ENCODE measurements at places on chromosomes 5 and 9.

GRCh38 chr5:6581090-6581489 is 51.8 kb downstream of the NSUN2 start:
- no peak for DNase-seq

DNA sequence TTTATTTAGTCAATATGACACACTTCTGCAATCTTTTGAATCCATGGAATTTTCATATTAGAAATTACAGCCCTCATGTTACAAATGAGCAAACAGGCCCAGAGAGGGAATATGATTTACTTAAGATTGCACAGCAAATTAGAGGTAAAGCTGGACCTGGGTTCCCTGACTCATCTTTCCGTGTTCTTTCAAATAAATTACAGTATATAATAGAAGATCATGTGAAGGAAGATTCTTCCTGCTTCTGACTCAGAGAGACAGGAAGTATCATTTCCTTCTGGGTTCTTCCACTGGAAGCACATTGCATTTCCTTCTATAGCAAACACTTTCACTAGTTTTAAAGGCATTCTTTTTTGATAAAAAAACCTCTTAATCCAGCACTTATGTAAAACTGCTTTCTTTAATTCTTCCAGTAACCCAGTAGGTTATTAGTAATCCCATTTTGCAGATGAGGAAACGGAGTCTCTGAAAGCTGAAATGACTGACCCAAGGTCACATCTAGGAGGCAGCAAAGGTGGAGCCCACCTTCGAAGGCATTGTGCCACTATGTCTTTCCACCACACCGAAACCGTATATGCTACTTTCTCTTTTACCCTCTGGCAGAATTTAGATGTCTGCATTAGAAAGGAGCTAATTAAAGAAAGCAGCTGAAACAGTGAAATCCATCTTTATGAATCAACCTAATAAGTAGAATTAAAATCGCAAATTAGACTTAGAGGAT is 566.7 kb upstream of the KLF4 start:
- DNase-seq, result no peak

DNA sequence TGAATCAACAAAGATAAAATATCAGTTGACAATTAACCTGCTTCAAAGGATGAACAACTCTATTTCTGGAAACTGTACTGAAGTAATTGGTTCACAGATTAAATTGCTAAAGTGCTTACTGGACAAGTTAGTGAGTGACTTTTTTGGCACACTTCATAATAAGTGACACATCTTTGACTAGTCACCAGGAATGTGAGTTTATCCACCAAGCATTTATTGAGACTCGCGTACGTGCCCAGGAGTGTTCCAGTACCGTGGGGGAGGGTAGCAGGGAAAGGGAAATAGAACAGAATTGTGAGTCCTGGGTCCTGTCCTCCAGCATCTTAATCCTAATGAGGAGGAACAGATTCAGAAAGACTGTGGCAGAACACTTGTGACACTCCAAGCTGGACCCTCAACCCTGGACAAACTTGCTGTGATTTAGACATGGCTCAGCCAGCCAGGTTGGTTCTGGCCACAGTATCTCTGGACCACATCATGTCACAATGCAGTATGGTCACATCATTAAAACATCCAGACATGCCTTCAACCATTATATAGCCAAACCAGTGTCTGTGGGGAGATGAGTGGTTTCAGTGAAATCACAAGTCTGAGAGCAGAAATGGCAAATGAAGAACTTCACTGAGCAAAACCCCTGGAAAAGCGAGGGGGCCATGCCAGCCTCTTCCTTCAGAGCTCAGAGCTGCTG is 623.1 kb downstream of the BNC2 start:
- DNase-seq, result no peak

DNA sequence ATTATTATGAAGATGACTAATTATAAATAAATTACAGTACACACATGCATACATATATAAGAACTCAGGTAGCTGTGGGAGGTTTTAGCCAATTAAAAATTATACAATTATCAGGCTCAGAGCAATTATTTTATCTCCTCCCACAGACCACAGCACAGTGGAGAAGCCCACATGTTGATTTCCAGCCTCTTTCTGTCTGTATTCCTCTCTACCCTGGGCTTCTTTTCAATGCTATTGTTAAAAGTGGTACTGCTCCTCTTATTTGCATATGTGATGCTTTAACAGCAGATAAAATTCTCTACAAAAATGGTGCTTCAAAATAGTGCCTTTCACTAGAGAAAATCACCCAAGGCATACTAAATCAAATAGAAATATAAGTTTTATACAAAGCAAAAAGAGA is 218.7 kb downstream of the NFIB start:
- no peak for DNase-seq

DNA sequence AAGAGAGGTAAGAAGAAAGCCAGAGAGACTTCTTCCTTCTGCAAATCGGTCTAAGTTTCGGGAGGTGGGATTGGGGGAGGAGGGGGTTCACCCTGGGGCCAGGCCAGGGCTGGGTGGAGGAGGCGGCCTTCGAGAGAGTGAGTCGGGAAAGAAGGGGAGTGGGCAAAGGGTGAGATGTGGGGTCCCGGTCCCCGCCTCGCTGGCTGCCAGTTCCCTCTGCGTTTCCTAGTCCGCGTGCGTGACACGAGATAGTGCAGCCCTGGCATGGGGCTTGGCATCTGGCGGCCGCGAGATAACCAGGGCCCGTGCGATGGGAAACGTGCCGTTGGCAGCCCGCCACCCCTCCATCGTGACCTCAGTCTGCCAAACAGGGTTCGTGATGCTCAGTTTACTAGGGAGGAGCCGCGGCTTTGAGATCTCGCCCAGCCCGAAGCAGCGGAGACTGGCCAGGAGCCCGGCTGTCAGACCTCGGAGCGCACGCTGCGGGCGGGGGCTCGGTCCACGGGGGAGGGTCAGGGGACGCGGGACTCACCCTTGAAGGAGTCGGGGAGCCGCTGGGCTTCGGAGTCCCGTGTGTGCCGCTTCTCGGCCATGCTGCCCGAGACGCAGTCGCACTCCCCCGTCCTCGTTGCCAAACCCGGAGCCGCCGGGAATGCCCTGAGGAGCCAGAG is at the start of gene STOM:
Gene STOM (minus strand): TSS at position 656 of the 671 bp plus-strand sequence. CDS start 63 bp downstream, at position 593.
- DNase-seq, result no peak

DNA sequence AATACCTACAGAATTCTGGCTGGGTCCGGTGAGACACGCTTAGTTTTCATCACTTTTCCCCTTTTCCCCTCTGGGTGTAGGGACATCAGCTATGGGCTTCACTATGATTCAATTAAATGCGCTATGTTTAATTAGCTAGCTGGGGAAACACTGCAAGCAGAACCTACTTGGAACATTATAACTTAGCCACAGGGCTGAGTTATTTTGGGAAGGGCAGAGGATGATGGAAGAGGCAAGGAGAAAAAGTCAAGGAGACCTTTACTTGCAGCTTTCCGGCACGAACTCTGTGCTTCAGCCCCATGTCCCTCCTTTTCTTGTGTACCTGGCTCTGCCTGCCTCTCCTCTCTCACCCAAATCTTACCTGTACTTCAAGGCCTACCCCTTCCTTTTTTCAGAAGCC is 62.8 kb downstream of the KIF4B start:
- DNase-seq, result no peak

DNA sequence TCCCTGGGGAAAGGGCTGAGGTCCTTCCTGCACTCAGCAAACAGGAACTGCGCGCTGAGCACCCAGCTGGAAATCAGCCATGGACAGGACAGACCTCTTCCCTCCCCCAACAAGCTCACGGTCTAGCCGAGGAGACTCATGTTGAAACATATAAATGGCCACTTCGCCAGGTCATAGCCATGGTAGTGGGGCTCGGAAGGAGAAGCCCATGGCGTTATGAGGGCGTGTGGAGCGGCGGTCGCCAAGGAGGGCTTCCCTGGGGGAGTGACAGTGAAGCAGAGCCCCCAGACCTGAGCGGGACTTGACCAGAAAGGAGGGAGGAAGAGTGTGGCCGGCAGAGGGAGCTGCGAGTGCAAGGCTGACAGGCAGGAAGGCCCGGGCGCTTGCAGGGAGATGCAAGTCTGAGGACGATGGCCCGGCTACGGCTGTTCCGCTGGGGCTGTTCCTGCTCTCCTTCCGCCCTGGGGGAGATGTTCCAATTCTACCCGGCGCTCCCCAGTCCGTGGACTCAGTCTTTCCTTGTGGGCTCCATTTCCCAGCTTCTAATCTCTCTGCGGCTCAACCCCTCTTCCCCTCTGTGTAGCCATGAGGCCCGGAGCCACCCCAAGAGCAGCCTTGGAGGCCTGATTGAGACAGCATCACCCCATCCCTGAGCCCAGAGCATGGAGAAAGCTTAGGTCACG is 43.9 kb upstream of the PRRC2B start:
- peak; percentile 82 for DNase-seq

GRCh38 chr9:129353697-129354336 is 175.8 kb upstream of the IER5L start:
- DNase-seq, result no peak

- no peak for DNase-seq
These were observed 110.3 kb upstream of the NFIB start for GRCh38 chr9:14424289-14424688.

GRCh38 chr5:125967576-125967975 is 455.6 kb upstream of the GRAMD2B start:
- no peak for DNase-seq

DNA sequence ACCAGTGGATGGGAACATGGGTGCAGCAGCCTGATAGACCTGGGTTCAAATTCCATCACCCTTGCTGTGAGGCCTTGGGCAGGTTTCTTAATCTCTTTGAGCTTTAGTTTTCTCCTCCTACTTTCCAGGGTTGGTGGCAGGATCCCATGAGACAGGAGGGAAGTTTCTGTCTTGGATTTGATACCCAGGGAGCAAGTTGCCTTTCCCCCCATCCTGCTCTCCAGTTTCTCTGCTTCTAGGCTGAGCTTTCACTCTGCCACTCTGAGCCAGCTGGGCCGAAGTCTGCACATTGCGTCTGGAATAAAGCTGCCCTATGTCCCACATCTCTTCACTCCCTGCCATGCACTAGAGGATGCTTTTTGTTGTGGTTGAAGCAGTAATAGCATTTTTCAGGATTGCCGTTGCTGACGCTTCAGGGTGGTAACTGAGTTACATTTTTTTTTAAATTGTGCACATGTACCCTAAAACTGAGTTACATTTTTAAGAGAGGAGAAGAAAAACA is 40.5 kb upstream of the ANGPTL2 start:
- no peak for DNase-seq

DNA sequence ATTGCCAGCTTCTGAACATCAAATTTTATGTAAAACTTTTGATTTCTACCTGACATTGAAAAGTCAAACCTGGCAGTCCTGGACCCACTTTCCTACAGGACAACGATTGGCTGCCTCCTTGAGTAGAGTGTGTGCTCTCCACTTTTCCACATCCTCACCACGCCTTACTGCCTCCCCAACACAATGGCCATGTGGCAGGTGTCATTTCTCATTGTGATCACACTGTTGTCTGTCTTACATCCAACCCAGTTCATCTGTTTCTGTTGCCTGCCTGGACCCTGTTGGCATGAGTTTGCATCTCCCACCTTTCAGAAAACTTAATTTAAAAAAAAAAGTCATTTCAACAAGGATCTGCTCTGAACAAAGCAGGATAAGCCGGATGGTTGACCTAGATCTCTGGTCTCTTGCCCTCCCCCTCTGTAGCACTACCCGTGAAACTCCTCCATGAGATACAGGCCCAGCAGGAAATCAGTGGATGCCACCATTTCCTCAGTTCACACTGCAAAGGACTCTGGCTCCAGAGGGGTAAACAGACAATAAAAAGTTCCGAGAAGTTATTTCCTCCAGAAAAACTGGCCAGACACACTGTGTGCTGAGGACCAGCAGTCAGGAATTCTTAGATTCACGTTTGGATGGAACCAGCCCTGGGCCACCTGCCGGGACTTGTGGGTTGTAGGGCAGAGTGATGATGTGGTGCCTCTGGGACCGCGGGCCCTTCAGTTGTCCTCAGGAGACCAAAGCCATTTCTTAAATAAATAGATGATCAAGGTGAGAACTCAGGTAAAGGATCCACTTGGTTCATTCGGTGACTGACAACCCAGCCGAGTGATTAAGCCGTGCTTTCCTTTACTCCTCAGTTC is 48.6 kb downstream of the AMBP start:
- DNase-seq, result no peak

GRCh38 chr9:121902461-121903135 is 190.5 kb downstream of the TTLL11 start:
- no peak for DNase-seq

DNA sequence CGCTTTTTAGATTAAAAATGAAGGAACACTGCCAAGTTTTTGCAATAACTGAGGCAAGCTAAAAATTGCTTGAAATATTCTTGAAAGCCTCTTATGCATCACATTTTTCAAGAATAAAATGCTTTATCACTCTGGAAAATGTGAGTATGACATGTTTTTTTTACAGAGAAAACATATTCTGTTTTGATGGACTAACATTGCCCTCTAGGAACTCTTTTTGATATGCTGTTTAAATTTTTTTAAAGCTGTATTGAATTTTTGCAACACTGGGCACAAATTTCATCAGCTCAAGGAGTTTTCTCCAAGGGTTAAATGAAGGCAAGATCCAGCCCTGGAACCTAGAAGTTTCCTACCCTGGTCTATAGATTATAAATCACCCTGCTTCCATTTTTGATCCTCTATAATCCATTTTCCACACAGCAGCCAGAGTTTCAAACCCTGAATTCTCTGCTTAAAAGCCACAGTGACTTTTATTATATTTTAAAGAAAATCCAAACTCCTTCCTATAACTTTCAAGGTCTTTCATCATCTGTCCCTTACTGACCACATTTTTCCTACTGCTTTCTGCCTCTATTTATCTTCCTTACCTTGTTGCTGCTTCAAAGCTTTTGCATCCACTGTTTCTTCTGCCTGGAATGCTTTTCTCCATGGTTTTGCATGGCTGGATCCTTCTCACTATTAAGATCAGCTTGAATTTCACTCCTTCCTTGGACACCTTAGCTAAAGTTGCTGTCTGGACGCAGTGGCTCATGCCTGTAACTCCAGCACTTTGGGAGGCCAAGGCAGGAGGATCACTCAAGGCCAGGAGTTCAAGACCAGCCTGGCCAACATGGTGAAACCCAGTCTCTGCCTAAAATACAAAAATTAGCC is 60.9 kb downstream of the IL31RA start:
- DNase-seq, result no peak

DNA sequence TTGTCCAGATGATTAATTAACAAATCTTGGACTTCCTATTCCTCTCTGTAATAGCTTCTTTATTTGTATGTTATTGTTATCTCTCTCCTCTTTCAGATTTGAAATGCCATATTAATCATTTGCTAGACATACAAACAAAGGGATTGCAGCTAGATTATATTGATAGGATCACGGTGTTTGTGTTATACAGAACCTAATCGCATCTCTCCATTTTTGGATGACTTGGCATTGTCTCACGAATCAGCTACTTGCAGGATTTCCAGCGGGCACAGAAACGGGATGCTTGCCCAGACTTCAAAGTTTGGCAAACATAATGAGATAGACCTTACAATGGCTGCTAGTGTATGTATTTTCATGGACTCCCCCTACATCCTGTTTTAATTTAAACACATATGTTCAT is 368.1 kb downstream of the TLE4 start:
- no peak for DNase-seq
